Activated naive CD4-positive, alpha-beta T cell treated with anti-CD3 and anti-CD28 coated beads for 36 hours (primary cell): ENCODE measurements at places on chromosomes 7 and 10.

- no peak for DNase-seq
These were observed 13.6 kb upstream of the STN1 start for GRCh38 chr10:103931603-103932002.

GRCh38 chr10:132837905-132838304 lies 52.0 kb upstream of the NKX6-2 start:
- no peak for DNase-seq

DNA sequence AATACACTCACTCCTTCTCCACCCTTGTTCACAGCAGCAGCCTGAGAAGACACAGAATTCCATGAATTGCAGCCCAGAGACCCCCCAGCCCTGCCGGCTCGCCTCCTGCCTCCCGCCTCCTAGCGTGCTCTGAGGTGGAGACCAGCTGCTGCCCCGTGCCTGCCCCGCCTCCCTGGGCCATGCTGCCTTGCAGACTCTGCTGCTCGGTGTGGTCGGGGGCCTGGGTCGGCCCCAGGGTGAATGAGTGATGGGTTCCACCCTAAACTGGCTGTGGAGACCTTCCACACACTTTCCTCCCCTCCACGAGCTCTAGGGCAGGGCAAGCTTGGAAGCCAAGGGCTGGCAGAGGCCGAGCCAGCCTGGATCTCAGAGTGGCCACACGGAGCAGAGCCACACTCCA lies 479.3 kb downstream of the DNAJB6 start:
- DNase-seq, result no peak

GRCh38 chr7:22842973-22843372 lies 20.3 kb upstream of the TOMM7 start:
- no peak for DNase-seq

DNA sequence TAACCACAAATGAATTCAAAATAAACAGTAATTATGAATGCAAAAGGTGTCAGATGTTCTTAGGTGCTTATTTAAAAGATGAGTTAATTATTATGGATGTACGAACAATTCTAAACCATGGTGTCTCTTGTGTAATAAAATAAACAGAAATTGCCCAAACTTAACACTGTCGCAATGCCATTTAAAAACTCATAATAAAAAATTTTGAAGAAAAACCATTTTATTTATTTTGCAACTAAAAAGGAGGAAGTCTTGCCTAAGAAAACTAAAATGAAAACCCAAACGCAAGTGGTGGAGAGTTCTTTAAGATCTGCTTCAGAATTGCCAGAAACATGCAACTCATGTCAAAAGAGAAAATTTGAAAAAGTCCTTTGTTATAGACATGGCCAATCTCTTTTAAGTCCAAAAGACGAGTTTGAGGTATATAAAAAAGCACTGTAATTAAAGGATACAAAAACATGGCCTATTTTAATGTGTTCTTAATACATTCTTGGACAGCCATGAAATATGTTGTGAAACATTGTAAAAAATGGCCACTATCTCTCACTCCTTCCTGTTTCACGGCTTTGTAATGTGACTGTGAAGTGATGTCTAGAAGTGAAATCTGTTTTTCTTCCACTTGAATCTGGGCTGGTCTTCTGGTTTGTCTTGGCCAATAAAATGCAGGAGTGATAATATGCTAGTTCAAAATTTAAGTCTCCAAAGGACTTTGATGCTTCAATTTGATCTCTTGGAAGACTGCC lies 322.9 kb downstream of the PRPF18 start:
- DNase-seq, result no peak

DNA sequence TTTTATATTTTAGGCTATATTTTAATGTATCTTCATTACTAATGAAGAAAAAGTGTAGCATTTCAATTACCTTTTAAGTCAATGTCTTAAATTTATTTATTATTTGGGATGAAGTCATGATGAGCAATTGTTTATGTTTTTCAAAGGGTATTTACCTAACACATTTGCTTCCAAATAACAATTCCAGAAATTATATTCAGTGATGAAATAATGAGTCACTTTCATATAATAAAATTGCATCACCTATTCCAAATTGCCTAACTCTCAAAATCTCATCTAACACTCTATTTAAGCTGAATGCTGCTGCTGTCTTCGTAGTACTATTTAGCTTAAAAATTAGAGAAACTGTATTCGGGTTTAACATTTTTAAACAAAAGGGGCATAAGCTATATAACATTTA lies 97.7 kb downstream of the PRKG1 start:
- DNase-seq, result no peak

DNA sequence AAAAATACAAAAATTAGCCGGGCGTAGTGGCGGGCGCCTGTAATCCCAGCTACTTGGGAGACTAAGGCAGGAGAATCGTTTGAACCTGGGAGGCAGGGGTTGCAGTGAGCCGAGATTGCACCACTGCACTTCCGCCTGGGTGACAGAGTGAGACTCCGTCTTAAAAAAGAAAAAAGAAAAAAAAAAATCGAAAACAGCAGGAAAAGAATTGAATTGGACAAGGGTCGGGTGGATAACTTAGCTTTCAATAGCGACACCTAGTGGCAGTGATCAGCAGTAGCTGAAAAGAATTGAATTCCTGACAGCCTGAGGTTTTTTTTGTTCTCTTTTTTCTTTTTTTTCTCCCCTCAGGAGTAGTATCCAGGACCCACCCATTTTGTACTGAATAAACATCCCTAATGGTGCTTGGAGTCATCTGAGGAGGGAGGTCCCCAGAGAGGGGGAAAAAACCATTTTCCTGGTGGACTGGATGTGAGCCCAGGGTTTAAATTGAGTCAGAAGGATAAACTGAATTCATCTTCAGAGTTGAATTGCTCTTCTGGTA lies 55.1 kb downstream of the CYCS start:
- peak; percentile 57 for DNase-seq

- no peak for DNase-seq
These were observed 406.2 kb upstream of the LRRTM3 start for GRCh38 chr10:66519616-66520015.

GRCh38 chr7:17058568-17058967 lies 176.8 kb upstream of the AGR3 start:
- no peak for DNase-seq

GRCh38 chr10:24920907-24921881 lies 31.2 kb downstream of the PRTFDC1 start:
- peak; percentile 83 for DNase-seq

DNA sequence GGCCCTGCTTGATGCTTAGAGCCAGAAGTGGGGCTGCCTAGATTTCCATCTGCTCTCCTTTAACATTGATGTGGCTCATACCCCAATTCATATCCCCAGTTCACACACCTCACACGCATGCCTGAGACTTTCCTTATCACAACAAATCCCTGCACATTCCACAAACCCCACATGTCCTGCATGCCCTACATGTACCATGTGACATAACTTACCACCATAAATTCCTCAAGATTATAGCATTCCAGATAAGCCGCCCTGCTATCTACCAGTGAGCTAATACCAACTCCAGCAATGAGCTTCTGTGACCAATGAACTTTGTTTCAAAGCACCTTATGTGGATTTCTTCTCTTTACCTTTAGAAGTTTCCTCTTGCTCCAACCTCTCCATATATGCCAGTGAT lies 104.7 kb upstream of the RAB11FIP2 start:
- no peak for DNase-seq

DNA sequence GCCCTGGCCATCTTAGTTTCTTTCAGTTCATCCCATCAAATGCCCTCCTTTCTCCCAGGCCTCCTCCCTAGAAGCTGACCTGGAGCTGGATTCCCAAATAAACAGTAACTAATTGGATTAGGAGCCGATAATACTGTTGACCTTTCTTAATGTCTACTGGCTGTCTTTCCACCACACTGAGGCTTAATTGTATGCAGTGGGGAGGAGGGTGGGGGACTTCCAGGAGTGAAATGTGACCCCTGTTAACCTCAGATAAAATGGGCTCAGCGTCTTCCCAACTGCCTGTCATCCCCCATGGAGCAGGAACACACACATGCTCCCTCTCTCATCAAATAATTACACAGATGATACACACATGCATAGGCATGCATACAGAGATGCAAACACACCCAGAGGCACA lies 53.7 kb upstream of the LBX1 start:
- DNase-seq, result no peak

DNA sequence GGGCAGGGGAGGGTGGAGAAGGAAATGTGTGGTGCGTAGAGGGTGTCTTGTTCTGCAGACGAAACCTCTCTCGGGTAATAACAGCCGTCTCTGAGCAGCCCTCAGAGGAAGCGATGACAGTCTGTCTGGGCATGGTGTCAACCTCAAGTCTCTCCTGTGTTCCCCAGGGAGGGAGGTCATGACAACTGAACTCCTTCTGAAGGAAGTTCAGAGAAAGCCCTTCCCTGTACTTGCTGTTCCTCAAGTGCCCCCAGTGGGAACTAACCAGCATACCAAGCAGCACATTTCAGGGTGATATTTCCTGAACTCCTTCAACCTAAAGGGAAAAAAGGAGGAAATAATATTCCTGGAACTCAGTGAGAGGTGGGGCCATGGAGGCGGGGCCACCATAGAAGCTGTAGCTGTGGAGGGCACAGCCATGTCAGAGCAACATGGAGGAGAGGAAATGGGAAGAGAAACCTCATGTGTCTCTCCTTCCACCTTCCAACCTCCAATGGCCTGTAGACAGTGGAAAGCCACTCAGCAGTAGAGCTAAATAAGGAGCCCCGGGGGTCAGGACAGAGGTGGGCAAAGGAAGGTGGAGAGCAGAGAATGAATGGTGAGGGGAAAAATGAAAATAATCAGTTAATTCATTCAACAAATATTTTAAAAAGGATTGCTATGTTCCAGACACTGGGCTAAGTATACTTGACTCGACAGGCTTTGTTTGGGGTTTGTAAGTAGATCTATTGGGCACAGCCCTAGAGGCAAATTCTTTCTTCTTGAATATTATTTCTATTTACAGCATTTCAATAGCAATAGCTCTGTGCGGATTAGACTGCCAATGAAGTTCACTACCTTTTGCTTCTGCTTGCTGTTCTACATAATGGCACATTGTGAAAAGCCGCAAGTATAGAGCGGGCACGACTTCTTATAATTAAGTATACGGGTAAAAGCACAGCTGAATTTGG lies 61.0 kb upstream of the AOAH start:
- DNase-seq, result peak; percentile 68

DNA sequence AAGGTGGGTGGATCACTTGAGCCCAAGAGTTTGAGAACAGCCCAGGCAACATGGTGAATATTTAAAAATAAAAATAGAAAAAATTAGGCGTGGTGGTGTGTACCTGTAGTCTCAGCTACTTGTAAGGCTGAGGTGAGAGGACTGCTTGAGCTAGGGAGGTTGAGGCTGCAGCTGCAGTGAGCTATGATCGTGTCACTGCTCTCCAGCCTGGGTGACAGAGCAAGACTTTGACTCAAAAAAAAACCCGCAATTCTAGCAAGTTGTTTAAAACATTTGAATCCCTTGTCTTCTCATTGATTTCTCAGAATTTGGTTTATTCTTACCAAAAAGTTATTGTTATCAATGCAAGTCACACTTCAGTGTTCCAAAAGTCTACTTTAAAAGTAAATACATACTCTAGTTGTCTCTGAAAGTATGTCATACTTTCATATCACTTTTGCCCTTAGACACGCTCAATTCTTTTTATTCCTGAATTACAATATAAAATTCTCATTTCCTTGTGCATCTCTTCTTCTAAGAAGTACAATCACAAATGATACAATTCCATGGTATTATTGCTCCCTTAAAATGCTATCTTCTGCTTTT lies 6.3 kb downstream of the EPC1 start:
- DNase-seq, result peak; percentile 63

DNA sequence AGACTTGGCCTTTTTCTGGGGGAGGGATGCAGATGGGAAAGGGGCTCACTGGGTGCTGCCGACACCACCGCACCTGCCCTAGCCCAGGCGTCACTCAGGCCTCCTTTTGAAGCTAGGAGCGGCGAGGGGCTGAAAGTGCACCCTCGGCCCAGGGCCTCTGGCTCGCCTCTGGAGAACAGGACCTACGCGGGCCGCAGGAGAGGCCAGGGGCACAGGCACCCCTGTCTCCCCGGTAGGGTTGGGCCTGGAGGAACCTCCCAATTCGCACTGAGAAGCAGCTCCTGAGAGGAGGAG lies 46.5 kb upstream of the PRKAR1B start:
- DNase-seq, result no peak

- DNase-seq, result no peak
These were observed 4.2 kb upstream of the MYO1G start for GRCh38 chr7:44982970-44983369.
